Activated CD4-positive, CD25-positive, alpha-beta regulatory T cell (primary cell): ENCODE measurements at places on chromosomes 5 and 9.

DNA sequence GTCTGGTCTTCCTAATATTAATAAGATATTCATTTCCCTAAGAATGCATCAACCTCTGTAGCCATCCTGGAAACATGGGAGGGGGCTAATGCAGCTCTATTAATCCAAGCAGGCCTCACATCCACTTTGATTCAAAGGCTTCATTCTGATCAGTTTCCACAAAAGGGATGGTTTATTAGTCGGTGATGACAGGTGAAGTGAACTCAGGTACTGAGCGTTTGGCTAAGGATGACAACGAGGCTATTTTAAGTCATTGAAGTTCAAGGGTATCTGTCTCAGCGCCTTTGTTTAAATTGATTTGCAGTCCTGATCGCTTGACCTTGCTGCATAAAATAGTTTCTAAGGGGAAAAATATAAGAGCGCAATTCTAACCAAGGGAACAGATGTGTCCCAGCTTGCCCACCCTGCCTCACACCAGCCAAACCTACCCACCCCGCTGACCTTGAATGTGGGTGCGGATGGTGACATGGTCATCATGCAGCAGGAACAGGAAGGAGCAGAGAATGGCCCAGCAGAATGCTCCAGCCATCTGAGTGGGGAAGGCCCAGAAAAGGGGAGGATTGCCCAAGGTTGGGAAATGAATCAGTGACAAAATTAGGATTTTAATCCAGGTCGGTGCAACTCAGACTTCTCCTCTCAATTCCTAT is 70.5 kb upstream of the ZNF618 start:
- no peak for DNase-seq

GRCh38 chr5:92977846-92978540 is 603.0 kb downstream of the NR2F1-AS1 start:
- DNase-seq, result no peak

GRCh38 chr5:106288979-106289378 is 1381.8 kb downstream of the EFNA5 start:
- DNase-seq, result no peak

GRCh38 chr9:136619742-136620440 is 42.8 kb upstream of the EGFL7 start:
- no peak for DNase-seq

DNA sequence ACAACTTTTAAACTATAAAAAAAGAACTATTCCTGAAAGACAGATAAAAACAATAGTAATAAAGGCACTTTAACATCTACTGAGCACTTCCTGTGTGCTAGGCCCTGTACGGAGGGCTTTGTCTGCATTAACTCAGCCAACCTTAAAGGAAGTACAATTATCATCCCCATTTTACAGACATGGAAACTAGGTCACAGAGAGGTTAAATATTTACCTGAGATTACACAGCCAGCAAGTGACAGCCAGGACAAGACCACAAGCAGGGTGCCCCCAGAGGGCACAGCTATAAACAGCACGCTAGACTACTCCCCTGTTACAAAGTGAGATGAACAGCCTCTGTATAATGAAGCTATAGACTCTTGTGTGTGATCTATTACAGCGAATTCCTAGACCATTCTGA is 25.5 kb downstream of the DDX31 start:
- no peak for DNase-seq

GRCh38 chr5:861442-862366 is 10.9 kb upstream of the ZDHHC11 start:
- no peak for DNase-seq

DNA sequence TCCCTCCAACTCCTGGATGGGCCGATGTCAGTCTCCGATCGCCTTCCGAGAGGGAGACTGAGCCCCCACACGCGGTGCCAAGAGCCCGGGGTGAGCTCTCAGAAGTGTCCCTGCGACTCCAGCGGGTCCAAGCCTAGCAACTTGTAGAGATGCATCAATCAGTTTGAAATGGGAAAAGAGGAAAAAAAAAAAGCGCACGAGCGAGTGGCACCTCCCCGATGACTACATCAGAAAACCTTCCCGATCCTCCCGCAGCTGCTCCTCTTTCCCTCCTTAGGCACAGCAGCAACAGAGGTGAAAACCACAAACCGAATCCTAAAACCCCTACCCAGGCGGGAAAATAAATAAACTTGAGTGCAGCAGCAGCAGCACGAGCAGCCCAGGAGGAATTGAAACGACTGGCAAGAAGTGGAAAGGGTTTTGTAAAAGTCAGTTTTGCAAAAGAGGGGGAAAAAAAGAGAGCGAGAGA is 1.0 kb upstream of the EFNA5 start:
- no peak for DNase-seq

DNA sequence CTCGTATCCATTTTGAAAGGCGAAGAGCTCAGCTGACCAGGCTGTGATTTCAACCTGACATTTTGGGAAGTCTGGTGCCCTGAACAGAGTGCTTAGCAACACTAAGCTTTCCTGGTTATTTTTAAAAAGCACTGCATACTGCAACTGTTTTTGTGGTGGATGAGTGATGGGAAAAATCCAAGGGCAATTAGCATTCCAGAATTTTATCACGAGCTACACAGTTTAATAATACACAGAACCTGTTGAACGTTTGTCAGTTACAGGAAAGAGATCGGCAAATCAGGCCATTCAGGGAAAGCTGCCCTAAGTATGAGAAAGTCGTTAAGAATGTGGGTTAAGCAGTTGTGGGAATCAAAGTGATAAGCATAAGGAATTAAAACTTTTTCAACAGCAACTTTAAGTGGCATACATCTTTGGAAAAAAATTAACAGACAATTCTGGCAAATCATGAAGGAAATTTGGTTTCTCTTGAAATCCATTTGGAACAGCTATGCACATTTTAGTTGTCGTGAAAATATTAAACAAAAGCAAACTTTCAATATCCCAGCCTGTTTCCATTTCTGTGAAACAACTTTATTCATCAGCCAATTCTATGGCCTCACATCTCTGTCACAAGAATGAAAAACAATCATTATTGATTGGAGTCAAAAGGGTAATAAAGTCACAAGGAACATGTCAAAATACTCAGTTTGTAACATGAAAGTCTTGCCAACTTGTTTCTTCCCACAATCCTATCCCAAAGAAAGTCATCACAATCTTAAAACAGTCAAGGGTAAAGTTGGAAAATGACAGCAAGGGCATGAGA is 25.7 kb downstream of the PUM3 start:
- DNase-seq, result no peak

GRCh38 chr9:36995927-36996705 is 38.0 kb downstream of the PAX5 start:
- peak; percentile 21 for DNase-seq
